ENCODE measurements at places on chromosomes 3 and 15. TPM values are rescaled to one million over a fixed set of nuclear protein-coding genes. Genes with fewer than 3 reads are reported as not detected.

CNTN6 gene
- not detected for total RNA-seq

MUC20 gene
- 4.1 TPM for total RNA-seq

CELSR3 gene
- 4.9 TPM for total RNA-seq

IMP3 gene
- 50.4 TPM for total RNA-seq

FOXB1 gene
- total RNA-seq, result 0.19 TPM

- peak overlapping the region; percentile 45 for H3K27ac ChIP-seq
- H3K4me1 ChIP-seq, result peaks cover 94% of the 10 kb centered on the region
- peaks cover 27% of the 10 kb centered on the region for H3K36me3 ChIP-seq
- no peaks in the 10 kb centered on the region for H3K27me3 ChIP-seq
- DNase-seq, result no peak
Measured at GRCh38 chr15:67097424-67097823, 32.0 kb downstream of the SMAD3 start.

DNA sequence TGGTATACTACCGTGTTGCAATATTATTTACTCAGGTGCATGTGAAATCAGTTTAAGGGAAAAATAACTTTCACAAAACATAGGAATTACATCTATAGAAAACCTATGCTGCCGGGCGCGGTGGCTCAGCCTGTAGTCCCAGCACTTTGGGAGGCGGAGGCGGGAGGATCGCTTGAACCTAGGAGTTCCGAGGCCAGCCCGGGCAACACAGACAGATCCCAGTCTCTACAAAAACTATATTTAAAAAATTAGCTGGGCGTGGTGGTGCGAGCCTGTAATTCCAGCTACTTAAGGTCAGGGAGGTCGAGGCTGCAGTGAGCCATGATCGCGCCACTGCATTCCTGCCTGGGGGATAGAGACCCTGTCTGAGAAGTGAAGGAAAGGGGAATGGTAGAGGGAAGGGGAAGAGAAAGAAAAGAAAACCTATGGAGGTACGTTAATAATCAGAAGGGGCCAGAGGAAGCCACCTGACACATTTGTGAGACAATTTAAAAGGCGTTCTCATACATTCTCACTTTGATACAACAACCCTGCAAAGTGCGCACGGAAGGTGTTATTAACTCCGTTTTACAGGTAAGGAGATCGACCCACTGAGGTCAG, 456 bp upstream of the TMEM62 start:
- H3K27me3 ChIP-seq, result no peaks in the 10 kb centered on the region
- DNase-seq, result no peak
- peak overlapping the region; percentile 65 for H3K4me3 ChIP-seq
- H3K4me1 ChIP-seq, result peaks cover 15% of the 10 kb centered on the region
- peak overlapping the region; percentile 10 for H3K27ac ChIP-seq

DNA sequence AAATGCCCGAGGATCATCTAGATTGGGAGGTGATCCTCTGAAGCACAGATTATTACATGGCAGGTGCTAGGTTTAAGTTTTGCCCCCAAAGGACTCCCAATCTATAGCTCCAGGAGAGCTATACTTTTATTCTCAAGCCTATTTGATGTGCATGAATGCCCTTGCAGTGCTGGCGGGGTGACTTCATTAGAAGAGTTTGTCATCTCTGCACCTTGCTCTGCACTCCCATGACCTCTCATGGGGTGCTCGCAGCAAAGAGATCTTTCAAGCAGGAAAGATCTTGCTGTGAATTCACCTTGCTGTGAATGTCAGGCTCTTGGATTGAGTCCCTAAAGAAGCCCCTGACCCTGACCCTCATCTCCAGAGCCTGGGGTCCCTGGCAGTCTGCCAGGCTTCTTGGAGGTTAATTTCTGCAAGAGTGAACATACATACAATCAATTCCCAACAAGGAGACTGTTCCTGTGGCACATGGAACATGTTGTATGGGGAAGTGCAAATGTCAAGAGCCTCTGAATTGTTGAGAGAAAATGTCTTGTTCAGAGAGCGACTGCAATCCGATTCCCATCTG, 45.9 kb downstream of the FAM43A start:
- no peaks in the 10 kb centered on the region for H3K4me1 ChIP-seq
- H3K27ac ChIP-seq, result no peak overlapping the region
- peaks cover 12% of the 10 kb centered on the region for H3K27me3 ChIP-seq
- H3K4me3 ChIP-seq, result no peak overlapping the region
- no peaks in the 10 kb centered on the region for H3K36me3 ChIP-seq
- DNase-seq, result no peak

DNA sequence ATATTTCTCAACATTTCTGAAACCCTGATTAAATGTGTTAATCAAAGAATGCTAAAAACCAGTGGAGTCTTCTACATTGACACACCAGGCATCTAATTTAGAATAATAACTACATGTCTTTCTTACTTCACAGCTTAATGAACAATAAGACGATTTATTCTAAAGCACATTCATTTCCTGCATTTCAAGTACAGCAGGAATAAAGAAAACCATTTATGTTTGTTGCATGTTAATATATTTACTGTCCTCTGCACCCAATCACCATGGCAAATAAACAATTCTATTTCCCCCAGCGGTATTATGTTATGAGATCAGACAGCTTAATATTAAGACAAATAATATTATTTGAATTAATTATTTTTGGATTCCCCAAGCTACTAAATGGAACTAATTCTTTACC, 1336.3 kb upstream of the CADM2 start:
- H3K36me3 ChIP-seq, result no peaks in the 10 kb centered on the region
- H3K27ac ChIP-seq, result no peak overlapping the region
- H3K27me3 ChIP-seq, result no peaks in the 10 kb centered on the region
- H3K4me3 ChIP-seq, result no peak overlapping the region

GRCh38 chr3:141828487-141828886, 48.0 kb upstream of the ATP1B3 start:
- no peaks in the 10 kb centered on the region for H3K36me3 ChIP-seq
- H3K27ac ChIP-seq, result no peak overlapping the region
- H3K4me1 ChIP-seq, result no peaks in the 10 kb centered on the region

DNA sequence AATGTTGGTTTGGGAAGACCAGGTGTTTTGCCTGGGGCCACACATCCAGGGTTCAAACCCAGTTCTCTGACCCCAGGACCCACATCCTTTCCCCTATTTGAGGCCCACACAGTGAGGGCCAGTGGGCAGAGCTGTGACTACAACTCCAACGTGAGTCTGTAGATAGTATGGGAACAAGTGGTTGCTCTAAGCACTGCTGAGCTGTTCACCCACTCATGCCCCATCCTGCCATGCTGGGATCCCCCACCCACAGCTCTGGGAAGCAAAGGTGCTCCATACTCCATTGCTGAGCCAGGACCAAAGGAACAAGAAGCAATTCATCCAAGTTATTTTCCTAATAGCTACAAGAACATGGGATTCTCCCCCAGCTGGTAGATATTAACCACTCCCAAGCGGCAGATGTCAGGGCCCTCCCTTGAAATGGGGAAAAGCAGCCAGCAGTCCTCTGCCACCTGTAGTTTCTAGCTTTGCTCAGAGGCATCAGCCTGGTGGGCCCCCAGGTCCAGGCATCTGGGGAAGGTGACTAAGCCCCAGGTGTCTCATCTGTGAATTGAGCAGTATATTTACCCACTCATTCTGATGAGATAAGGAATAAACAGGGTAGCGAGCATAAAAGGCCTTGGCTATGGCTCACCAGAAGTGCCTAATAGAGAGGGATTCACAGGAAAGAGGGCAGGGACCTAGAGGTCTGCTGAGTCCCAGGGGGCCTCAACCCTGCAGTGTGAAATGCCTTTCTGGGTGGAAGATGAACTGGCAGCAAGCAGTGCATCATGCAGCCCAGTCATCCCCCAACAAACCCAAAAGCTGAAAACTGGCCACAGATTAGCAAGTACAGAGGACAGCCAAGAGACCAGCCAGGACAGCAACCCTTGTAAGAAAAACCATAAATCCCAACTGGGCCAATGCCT, 33.4 kb downstream of the POC1A start:
- H3K36me3 ChIP-seq, result no peaks in the 10 kb centered on the region
- DNase-seq, result no peak
- peaks cover 8% of the 10 kb centered on the region for H3K4me1 ChIP-seq
- H3K27me3 ChIP-seq, result no peaks in the 10 kb centered on the region

DNA sequence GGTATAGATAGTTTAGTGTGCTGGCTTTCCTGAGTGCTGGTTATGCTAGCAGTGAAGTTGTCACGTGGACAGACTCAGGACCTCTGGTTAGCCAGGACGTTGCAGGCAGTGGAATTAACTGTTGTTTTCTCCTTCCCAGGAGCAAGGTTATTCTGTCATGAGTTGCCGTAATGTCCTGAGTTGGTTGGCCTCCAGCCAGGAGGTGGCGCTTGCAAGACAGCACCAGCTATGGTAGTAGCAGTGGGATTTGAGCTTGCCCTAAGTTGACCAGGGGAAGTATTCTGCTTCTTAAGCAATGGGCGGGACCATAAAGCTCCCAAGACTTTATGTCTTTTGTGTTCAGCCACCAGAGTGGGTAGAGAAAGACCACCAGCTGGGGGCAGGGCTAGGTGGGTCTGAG, 240.7 kb upstream of the DNAJC19 start:
- no peaks in the 10 kb centered on the region for H3K36me3 ChIP-seq
- no peaks in the 10 kb centered on the region for H3K4me1 ChIP-seq
- DNase-seq, result no peak
- H3K4me3 ChIP-seq, result no peak overlapping the region
- no peak overlapping the region for H3K27ac ChIP-seq
- H3K27me3 ChIP-seq, result no peaks in the 10 kb centered on the region

DNA sequence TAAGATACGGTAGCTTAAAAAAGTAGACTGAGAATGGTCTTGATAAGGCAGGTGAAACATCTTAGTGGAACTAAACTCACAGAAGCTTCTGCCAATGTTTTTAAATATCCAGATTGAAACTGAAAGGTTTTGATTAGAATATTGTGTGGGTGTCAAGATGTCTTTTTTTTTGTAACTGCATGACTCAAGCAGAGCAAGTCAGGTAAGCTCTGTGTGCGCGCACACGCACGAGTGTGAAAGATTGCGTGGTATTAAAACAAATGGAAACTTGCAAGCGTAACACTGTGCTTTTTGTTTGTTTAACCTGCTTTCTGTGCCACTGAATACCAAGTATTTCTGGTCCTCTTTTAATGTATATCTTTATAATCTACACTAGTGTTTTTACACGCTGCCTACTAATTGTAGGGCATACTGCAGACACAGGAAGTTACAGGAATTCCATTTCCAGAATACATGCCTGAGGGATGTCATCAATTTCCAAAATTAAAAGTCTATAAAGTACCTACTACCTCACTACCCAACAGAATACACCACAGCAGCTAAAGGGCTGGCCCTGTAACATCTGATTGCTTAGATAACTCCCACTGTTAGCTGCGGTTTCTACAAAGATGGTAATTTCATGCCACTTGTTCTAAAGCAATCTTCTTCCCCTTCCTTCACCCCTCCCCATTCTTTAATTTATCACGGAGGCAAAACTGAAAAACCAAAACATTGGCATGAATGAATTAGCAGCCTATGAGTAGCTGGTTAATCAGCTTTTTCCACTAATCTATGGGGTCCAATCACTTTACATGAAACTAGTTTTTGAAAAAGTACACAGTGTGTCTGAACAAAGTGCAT, 472.8 kb downstream of the SHQ1 start:
- no peak overlapping the region for H3K27ac ChIP-seq
- H3K36me3 ChIP-seq, result peaks cover 15% of the 10 kb centered on the region
- H3K27me3 ChIP-seq, result no peaks in the 10 kb centered on the region
- peak; percentile 7 for DNase-seq
- H3K4me3 ChIP-seq, result no peak overlapping the region

GRCh38 chr15:77901921-77902750, 175.4 kb downstream of the TBC1D2B start:
- H3K27ac ChIP-seq, result no peak overlapping the region
- no peaks in the 10 kb centered on the region for H3K4me1 ChIP-seq
- no peak overlapping the region for H3K4me3 ChIP-seq
- no peak for DNase-seq

DNA sequence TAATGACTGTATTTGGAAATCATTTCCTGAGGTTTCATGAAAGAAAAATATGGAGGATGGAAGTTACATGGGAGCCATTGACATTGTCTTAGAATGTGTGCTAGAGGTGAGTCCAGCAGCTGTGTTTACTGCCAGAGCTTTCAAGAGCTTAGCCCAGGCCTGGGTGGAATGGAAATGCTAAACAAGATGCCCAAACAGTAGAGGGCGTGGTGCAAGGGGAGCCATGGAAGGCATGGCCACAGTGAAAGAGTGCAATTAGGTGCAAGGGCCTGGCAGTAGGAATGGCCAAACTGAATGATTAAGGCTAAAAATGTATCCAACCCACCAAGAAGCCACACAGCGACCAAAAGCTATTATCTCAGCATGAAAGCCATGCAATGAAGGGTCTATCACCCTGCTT, 257.7 kb upstream of the NR2F2 start:
- H3K4me1 ChIP-seq, result no peaks in the 10 kb centered on the region
- no peak for DNase-seq
- H3K27ac ChIP-seq, result no peak overlapping the region

DNA sequence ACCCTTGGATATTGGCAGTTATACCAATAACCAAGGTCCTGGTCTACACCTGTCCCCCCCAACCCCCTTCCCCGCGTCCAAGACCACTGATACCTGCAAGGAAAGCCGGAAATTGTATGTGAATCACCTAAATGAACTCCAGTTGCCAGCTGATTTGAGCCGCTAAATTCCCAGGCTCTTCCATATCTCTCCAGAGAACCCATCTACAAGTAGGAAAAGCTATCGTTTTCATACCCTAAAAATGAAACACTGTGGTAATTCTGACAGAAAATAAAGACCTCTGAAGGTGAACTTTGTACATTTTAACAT, 114.2 kb upstream of the ICE2 start:
- no peak for DNase-seq
- peaks cover 9% of the 10 kb centered on the region for H3K4me1 ChIP-seq
- no peaks in the 10 kb centered on the region for H3K36me3 ChIP-seq
- peak overlapping the region; percentile 84 for H3K4me3 ChIP-seq
- no peak overlapping the region for H3K27ac ChIP-seq
- no peaks in the 10 kb centered on the region for H3K27me3 ChIP-seq

DNA sequence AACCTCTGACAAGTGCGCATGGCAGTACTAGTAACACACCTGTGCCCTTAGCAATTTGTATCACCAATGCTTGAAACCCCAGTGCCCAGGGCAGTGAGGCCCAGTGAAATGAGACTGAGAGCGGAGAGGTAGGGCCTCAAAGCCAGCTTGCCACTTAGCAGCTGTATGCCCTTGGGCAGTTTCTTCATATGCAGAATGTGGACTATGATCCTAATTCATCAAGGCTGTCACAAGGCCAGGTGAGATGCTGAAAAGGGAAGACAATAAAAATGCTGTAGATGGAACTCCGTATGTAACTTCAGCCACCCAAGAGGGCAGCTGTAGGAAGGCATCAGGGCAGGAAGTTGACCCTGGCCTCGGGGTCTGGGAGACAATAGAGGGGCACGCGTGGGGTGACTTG, 74.4 kb downstream of the KY start:
- H3K4me3 ChIP-seq, result no peak overlapping the region
- H3K4me1 ChIP-seq, result no peaks in the 10 kb centered on the region

DNA sequence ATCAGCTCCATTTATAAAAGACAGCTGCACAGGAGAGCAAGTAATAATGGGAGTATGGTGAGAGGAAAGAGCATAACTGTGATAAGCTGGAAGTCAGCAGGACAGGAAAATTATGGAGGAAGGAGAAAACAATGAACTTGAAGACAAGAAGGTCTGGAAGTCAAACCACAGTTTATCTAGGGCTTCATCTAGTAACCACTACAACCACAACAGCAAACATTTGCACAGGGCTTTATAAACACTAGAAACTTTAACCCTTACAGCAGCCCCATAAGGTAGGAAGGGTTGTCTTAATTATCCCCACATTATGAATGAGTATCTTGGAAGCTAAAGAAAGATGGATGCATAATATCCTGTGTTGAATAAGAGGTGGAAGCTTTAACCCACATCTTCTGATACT, 820.8 kb downstream of the IGSF11 start:
- H3K4me3 ChIP-seq, result no peak overlapping the region
- no peaks in the 10 kb centered on the region for H3K36me3 ChIP-seq
- no peaks in the 10 kb centered on the region for H3K27me3 ChIP-seq
- no peak overlapping the region for H3K27ac ChIP-seq
- H3K4me1 ChIP-seq, result no peaks in the 10 kb centered on the region

Measured in CD4-positive, alpha-beta T cell (primary cell).